ENCODE measurements at places on chromosomes 1 and 21. TPM values are rescaled to one million over a fixed set of nuclear protein-coding genes. Genes with fewer than 3 reads are reported as not detected.

Gene BCAR3
- 23.5 TPM for total RNA-seq

Gene CLCNKA
- total RNA-seq: 0.16 TPM

DNA sequence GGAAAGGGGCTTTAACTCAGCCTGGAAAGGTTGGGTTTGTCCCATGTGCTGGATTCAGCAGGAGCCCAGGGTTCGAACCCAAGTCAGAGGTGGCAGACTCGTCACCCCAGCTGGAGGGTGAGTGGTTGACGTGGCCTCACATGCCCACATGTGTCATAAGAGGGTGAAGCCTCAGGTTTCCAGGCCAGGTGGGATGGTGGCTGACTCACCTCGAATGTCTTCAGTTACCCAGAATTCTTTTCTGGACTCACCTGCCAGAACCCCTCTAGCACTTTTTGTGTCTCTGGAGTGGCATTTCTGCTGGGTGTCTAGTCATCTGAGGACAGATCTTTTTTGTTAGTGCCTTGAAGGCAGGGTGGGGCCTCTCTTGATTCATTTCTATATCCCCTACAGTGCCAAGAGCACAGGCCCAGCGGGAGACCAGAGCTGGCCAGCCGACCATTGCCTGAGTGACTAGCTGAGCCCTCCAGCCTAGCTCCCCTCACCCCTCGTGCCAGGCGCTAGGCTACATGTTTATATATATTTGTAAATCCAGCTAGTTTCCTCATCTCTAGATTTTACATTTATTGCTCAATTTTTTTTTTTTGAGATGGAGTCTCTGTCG, 28.1 kb downstream of the IL6R start:
- no peak for DNase-seq

- no peak for DNase-seq
Observed at GRCh38 chr1:166017395-166017794, 149.4 kb downstream of the FAM78B start.

GRCh38 chr1:243431591-243431990, 175.8 kb downstream of the SDCCAG8 start:
- no peak for DNase-seq

All from left ventricle myocardium inferior (tissue), 1 donor.